ENCODE measurements at places on chromosomes 5 and 9.
A peak's percentile ranks its signal among the peaks of the same experiment; 100 is the strongest.

DNA sequence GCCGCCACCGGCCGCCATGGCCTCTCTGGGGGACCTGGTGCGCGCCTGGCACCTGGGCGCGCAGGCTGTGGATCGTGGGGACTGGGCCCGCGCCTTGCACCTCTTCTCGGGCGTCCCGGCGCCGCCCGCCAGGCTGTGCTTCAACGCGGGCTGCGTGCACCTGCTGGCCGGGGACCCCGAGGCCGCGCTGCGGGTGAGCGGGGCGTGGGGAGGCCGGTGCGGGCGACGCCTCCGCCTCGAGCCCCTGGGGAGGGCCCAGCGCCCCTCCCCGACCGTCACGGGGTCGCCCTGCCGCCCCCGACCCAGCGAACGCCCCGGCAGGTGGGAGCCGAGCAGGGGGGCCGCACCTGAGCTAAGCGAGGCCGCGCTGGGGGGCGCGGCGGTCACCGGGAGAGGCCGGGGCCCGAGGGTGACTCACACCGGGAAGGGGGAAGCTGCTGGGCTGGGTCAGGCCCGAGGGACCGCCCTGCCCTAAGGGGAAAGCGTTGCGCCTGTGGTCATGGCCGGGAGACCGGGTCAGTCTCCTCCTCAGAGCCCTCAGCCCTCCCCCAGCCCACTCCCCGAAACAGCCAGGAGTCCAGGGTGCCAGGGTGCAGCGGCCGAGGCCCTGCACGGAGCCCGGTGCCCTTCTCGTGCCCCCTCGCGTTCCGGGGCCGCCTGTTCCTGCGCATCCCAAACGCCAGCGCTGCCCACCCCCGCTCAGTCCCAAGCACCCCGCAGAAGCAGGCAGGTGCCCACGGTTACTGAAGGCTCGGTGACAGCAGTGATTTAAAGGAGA, 510 bp downstream of the NOXA1 start:
- peak; percentile 20 for DNase-seq

DNA sequence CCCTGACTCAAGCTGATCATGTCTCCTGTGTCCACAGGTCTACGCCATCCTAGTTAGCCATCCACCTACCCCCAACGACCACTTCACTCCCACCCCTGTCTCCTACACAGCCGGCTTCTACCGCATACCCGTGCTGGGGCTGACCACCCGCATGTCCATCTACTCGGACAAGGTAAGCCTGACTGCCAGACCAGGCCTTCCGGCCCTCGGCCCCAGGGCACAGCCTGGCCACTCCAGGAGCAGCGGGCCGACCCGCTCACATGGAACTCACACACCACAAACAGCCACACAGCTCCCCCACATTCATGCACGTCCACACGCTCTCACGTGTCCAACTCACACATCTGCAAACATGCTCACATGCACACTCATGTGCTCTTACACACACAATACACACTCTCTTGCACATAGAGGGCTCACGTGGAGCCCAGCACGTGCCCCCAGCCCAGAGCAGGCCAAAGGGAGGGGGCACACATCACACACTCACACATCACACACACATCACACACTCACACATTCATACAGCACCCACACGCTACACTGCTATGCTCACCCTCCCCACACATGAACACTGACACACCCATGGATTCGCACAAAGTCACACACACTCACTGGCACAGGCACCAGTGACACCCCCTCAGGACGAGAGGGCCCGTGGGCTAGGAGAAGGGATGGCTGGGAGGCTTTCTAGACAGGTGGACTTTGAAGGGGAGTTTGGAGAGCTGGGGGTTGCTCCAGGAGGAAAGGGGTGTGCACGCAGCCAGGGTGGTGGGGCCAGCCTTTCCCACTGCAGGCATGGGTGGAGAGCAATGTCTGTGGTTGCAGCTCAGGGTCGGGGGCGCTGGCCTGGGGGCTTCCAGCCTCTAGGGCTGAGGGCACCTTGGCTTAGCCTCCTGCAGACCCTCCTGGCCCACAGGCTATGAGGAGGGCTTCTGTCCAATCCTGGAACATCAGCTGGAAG, 3.3 kb downstream of the GRIN1 start:
- DNase-seq, result no peak

GRCh38 chr9:16303506-16303905, 567.0 kb downstream of the BNC2 start:
- no peak for DNase-seq

DNA sequence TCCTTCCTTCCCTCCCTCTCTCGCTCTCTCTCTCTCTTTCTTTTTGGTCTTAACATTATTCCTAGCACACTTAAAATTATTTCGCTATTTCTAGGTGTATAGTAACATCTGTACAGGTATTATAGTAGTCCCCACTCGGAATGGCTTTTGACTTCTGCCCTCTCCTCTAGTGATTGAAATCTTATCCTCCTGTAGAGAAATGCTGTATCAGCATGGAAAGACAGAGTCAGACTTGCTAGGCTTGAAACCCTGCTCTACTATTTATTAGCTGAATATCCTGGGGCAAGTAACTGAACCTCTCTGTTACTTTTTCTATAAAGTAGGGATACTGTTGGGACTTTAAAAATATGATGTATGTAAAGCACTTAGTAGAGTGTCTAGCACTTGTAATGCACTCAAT, 681.9 kb upstream of the C9orf72 start:
- no peak for DNase-seq

DNA sequence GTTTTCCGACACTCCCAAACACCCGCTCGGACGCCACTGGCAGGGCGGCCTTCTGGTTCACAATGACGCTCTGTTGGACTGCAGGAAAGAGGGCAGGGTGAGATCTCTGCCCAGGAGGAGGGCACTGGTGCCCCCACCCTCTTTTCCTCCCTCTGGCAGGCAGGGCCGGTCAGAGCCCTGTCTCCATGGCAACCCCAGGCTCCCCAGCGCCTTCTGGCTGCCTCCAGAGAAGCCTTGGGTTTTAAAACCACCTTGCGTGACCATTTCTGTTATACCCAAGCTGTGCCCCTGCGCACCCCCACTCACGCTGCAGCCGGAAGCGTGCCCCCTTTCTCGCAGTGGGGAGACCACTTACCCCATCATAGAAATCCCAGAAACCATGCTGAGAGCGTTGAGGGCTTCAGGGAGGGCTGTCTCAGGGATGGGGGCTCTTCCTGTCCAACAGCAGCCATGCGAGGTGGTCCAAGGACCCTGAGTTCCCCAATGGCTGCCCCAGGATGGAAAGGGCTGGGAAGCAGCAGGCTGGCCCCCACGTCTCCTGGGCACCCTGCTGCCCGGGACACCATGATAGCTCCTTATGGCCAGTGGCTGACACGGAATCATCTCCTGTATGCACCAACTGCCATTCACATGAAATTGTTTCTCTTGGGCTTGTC, 7.3 kb downstream of the C9orf50 start:
- no peak for DNase-seq

GRCh38 chr9:93193388-93194220, 9.7 kb downstream of the WNK2 start:
- DNase-seq, result no peak

GRCh38 chr5:148383564-148384379, at the start of gene FBXO38:
Gene FBXO38 (plus strand): TSS chr5:148383958. CDS start chr5:148394777, 10,819 bp downstream.
- DNase-seq, result peak; percentile 96

DNA sequence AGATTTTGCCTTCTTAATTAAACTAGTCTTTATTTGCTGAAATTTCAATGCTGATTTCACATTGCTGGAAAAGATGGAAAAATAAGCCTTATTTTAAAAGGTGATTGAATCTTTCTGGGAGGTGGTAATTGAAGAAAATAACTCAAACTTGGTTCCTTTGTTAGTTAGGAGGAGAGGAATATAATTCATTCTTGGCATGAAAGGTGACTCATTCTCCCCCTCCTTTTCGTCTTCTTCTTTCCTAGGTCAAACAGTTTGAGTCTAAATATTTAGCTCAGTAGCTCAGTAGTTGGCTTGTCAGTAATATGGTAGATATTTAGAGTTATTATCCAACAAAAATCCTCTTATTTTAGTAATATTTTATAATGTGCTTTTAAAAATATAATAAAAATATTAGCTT, 353.9 kb upstream of the MEF2C start:
- DNase-seq, result no peak

DNA sequence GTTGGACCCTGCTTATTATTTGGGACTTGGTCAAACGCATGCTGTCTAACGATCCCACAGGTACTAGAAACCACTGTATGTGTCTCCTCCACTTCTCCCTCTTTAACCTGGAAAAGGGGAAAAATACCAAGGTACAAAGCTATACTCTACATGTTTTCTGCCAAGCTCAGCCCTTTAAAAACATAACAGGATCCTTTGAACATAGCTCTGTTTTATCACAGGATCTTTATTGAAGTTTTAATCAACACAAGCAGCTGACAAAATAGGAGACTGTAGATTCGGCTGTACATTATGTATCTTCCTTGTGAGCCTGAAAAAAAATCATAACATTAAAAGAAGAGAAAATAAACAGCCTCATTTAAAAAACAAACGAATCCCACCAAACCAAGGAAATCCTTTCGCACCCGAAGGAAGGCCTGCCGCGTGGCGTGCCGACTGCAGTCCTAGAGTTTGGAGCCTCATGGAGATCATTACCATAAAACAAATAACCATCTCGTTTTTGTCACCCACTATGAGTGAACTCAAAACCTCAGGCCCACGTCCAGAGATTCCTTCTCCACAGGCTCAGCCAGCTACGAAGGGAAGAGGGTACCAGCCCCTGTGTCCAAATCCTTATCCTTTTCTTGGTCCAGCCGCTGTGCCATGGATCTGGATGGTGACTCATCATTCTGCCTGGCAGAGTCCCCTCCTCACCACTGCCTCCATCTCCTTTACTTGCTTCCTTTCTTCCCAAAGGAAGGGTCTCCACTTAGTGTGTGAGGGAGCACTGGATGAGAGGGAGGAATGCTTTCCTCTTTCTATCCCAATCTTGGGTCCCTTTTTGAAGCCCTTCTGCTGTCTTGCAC, 651.1 kb downstream of the CCDC171 start:
- DNase-seq, result no peak

GRCh38 chr5:135315386-135315785, 83.6 kb downstream of the MACROH2A1 start:
- DNase-seq, result no peak

DNA sequence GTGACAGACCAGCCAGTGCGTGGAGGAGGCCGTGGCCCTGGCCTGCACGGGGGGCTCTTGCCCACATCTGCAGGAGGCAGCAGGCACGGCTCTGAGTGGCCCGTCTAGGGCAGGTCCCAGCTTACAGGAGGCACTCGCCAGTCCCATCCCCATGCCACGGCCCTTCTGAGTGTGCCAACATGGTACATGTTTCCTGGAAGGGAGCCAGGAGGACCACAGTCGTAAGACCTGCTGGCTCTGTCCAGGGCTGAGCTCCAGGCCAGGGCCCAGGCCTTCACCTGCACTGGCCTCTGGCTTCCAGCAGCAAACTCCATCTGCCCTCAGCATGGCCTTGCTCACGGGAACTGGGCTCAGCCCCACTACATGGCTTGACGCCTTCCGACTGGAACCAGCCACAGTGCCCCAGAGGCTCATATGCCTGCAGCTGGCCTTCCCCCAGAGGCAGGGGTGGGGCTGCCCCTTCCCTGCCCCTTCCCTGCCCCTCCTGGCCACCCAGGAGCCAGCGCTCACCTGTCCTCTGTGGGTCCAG, 3.8 kb downstream of the NKD2 start:
- no peak for DNase-seq

DNA sequence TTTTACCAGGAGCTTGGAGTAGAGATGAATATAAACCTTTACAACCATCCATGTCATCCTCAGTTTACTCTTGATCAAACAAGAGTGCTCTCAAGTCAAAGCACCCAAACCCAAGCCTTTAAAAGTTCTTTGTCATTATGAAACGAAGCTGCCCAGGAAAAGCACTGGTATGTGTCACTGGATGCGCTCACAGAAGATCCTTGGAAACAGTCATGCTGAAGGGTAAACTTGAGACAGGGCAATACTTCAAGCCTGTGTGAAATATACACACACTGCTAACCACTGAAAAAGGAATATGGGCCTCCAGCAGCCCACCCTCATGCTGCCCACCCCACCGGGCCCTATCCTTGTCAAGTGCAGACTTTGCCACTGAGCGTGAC, 84.5 kb downstream of the PRRT1B start:
- no peak for DNase-seq

DNA sequence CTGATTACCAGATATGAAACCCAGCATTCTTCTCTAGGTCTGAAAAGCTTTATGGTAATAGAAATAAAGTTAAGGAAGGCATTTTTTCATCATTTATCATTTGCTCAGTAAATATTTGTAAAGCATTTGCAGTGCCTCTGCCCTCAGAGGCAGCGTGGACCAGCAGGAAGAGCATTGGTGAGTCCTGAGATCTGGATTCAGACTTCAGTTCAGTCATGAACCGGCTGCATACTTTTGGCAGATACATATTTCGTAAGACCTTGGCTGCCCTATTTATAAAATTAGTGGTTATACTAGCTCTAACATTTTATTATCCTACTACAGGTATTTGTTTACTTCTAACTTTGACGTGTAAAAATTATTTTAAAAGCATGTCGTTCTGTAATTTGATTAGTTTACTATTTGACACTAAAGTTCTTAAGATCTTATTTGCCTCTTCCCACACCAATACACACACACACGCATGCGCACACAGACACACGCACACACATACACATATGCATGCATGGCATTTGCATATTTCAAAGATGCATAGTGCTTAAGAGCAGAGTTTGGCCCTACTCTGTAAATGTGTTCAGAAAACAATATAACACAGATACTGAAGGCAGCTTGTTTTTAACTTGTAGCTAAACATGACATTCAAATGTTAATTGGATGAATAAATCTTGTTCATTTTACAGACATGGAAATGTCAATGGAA, 101.9 kb downstream of the RPS23 start:
- DNase-seq, result no peak

DNA sequence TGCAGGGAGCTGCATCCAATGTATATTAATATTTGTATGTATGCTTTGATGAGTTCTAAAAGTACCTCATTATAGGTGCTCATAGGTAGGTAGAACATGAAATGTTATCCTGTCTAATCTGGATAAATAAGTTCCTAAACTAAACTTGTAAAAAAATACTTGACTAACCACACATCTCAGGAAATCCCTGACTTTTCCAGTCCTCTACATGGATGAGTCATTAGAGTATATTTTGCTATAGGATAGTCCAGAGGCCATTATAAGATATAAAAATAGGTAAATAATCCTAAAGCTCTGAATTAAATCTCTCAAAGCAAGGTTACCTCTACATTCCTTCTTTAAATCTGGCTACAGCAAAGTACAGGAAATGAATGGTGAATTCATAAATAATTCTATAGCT, 404.3 kb downstream of the RAB3C start:
- DNase-seq, result no peak

- DNase-seq, result no peak
These were observed 291.3 kb upstream of the PCSK5 start for GRCh38 chr9:75599126-75599525.

DNA sequence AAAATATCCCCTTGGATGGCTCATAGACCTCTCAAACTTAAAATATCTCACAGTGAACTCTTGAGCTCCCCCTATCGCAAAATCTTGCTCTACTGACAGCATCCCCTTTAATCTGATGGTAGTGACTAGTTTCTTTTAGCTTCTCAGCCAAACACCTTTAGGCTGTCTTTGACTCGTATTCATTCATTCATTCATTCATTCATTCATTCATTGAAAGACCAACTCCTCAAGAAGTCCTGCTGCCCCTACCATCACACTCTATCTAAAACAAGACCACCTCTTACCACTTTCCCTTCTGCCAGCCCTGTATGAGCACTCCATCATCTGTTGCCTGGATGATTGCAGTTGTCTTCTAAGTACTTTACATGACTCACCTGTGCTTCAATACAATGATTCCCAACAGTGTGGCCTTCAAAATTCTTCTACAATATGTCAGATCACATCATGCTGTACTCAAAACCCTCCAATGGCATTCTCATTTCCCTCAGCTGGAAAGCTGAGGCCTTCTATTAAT, 46.8 kb downstream of the ITGA2 start:
- DNase-seq, result no peak

GRCh38 chr5:15544039-15544438, 44.1 kb downstream of the FBXL7 start:
- no peak for DNase-seq
